Stimulated activated CD8-positive, alpha-beta memory T cell treated with anti-CD3 and anti-CD28 coated beads, Interleukin-2, amount 100 ng/mL, for 48 hours (primary cell): ENCODE measurements at places on chromosomes 5 and 9.

GRCh38 chr5:100913298-100913697, 10.2 kb upstream of the ST8SIA4 start:
- DNase-seq: no peak

- no peak for DNase-seq
Measured at GRCh38 chr9:5315187-5315923, 10.8 kb upstream of the RLN2 start.

DNA sequence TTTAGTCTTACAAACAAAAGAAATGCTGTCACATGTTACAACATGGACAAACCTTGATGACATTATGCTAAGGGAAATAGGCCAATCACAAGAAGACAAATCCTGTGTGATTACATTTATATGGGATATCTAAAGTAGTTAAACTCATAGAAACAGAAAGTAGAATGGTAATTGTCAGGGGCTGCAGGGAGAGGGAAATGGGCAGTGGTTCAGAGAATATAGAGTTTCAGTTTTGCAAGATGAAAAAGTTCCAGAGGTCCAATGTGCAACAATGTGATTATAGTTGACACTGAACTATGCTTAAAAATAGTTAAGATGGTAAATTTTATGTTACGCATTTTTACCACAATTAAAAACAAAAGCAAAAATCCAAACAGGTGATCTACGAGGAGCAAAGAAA, 265.5 kb downstream of the NDUFS4 start:
- no peak for DNase-seq

GRCh38 chr5:142143878-142144277, 35.3 kb downstream of the NDFIP1 start:
- no peak for DNase-seq

DNA sequence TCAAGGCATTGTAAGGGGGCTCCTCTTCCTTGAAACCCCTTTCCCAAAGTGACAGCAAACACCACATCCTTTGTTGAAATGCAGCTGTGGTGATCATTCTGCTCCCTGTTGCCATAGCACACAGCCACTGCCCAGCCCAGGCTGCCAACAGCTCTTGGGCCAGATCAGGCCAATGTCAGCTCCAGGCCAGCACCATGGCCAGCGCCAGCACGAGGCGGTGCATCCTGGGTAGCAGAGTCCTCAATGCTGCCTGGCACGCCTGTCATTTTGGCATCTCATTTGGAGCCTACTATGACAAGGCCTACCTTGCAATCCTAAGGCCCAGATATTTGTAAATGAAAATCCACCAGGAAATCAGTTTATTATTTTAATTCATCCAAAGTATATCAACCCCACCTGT, 390.6 kb downstream of the DNAH5 start:
- DNase-seq: no peak

DNA sequence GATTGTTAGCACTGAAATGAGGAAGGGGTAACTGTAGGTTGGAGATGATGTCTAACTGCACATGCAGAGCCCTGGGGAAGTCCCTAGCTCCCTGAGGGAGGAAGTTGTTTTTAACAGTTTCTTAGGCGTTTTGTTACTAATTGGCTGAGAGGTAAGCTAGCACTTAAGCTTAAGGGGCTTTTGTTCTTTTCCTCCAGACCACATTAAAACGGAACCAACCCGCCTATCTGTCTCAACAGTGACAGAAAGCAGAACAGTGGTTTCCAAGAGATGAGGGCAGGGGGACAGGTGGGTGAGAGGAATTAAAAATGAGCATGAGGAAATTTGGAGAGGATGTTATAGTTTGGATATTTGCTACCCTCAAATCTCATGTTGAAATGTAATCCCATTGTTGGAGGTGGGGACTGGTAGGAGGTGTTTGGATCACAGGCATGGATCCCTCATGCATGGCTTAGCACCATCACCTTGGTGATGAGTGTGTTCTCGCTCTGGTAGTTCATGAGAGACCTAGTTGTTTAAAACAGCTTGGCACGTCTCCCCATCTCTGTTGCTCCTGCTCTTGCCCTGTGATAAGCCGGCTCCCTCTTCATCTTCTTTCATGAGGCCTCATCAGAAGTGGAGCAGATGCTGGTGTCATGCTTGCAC, 38.9 kb downstream of the LYRM7 start:
- DNase-seq: peak; percentile 8

GRCh38 chr9:77040340-77040739, 20.9 kb downstream of the FOXB2 start:
- DNase-seq: no peak

DNA sequence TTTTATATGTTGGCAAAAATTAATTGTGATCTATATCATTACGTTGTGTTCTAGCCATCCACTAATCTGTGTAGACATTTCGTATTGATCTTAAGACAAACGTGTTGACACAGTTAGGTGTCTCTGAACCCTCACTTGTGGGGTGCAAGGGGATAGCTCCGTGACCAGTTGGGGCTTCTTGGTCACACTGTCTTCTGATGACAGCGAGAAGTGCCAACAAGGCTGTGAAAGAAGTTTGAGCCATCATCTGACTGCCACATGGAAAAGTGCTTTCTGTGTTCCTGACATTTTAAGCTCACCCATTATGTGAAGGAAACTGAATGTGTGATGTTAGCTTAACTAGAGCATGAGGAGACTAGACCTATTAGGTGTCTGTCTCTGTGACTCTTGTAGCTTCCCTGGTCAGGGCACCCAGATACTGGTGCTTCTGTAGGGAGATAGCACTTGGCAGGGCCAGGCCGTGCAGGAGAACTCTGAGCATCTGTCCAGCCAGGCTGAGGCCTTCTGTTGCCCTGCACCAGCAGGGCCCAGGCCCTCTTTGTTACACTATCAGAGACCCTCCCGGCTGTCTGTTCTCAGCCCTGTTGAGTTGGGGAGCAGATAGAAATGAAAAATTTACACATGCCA, 52.8 kb upstream of the PHF2 start:
- no peak for DNase-seq

- DNase-seq: no peak
Measured at GRCh38 chr9:126886897-126887296, 26.5 kb downstream of the ZBTB34 start.

- no peak for DNase-seq
Measured at GRCh38 chr9:12737871-12738270, 36.9 kb upstream of the LURAP1L start.

DNA sequence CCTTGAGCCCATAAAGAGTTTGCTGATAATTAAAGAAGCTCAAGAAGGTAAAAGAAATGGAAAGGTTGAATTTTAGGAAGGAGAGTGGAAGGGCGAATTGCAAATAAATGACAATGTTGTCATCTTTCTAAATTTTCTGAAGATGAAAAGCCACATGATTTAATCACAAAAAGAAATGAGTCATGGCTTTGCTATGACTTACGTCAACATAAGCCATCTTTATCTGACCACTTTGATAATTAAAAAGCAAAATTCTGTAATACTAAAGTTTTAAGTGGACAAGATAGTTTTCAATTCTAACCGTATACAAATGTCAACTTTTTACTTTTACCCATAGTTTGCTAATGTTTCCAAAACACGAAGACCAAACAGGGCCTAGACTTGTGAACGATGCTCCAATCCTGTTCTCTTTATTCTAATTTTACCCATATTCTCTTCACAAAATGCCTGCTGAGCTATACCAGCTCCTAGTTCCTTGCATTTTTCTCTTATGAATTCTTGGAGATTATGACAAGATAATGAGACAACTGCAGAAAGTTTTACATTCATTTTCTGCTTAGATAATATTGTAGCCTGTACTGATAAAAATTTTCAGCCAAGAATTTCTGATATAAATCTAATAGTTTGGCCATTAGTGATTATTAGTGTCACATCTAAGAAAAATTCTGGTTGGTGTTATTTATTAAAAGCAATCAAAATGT, 21.8 kb upstream of the PRUNE2 start:
- DNase-seq: no peak

DNA sequence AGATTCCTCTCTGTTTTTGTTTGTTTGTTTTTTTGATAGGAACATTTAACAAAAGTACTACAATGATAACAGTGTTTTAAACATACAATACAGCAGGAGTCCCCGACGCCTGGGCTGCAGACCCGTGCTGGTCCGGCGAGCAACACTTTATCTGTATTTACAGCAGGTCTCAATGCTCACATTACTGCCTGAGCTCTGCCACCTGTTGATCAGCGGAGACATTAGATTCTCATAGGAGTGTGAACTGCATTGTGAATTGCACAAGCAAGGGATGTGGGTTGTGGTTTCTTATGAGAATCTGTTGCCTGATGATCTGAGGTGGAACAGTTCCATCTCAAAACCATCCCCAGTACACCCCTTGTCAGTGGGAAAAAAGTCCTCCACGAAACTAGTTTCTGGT, 1068.5 kb upstream of the CDH10 start:
- no peak for DNase-seq

- no peak for DNase-seq
Measured at GRCh38 chr5:169200125-169200778, 100.7 kb downstream of the SLIT3 start.

- no peak for DNase-seq
Measured at GRCh38 chr5:1643651-1644392, 120.1 kb upstream of the LPCAT1 start.

DNA sequence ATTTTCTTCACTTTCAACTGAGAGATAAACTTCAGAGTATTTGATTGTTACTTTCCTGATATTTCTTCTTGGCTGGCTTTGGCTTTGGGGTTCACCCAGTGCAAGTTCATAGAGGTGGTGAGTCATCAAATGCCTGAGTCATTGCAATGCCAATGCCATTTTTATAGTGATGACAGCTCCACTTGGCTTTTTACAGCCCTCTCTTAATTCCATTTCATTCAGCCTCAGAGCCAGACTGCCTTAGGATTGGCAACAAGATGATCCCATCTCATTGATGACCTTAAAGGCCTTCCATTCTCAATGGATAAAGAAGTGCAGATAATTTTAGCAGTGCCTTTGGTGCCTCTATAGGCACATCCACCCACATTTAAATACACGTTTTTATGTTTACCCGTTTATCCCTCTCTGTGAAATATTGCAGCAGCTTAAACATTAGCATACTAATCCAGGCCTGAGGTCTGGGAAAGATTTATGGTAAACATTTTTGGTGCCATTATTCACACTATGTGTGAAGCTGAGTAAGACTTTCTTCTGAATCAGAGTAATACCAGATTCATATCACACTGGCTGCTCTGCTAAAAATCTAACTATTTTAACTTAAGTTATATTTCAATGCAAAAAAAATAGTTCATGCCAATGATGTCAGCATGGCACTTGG, 88.9 kb upstream of the TYRP1 start:
- DNase-seq: no peak

DNA sequence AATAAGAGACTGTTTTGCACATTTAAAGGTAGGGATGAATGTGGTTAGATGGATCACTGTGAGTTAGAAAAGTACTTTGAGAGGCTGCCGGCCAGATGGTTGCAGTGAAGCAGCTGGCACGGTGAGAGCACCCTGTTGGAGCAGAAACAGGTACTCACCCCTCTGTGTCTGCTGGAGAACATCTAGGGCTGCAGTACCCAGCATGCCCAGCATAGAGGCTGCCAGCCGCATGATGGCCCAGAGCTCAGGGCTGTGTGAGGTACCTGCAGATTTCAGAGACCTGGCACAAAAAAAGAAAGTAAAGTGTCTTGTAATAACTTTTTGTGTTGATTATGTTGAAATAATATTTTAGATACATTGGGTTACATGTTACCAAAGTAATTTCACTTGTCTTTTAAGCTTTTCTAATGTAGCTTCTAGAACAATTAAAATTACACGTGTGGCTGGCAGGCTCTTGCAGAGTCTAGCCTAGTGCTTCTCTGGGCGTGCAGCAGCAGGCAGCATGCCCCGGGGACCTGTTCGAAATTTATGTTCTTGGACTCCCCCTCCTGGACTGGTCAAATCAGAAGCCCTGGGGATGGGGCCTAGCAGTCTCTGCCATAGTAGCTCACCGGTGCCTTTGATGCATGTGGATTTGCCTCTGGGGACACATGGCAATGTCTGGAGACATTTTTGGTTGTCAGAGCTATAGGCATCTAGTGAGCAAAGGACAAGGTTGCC, 11.1 kb downstream of the WDR5 start:
- no peak for DNase-seq

GRCh38 chr9:132555528-132555927, 26.9 kb upstream of the BARHL1 start:
- no peak for DNase-seq

DNA sequence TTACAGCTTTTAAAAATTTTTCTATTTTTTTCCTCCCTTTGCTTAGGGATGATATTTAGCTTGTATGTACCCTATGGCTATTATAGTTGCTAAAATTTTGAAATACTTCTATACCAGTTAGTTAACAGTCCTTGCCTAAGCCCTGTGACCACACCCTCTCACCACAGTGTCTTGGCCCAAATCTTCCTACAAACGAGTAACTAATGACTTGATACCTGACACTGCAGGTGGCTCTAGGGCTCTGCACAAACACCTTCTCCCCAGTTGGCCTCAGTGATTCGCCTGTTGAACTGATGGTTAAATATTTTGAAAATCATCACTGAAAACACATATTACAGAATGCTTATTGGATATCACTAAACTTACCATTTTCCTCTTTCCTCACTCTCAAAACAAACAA, 449.6 kb upstream of the CHD1 start:
- DNase-seq: no peak

DNA sequence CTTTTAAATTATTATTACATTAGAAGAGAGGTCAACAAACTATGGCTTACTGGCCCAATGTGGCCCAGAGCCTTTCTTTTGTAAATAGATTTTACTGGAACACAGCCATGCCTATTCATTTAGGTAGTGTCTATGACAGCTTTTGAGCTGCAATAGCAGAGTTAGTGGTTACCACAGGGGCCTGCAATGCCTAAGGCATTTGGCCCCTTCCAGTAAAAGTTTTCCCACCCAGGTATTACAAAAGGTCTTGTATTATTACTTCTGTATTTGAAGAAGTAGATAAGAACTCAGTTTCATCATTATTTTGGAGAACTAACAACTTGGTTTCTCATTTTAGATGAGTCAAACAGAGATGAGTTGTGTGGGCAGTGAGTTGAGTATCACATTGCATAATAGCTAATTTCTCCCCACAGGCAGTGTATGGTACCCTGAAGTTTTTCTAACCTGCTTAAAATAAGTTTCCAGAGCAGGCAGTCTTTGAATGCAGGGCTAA, 9.5 kb downstream of the MTRR start:
- no peak for DNase-seq

DNA sequence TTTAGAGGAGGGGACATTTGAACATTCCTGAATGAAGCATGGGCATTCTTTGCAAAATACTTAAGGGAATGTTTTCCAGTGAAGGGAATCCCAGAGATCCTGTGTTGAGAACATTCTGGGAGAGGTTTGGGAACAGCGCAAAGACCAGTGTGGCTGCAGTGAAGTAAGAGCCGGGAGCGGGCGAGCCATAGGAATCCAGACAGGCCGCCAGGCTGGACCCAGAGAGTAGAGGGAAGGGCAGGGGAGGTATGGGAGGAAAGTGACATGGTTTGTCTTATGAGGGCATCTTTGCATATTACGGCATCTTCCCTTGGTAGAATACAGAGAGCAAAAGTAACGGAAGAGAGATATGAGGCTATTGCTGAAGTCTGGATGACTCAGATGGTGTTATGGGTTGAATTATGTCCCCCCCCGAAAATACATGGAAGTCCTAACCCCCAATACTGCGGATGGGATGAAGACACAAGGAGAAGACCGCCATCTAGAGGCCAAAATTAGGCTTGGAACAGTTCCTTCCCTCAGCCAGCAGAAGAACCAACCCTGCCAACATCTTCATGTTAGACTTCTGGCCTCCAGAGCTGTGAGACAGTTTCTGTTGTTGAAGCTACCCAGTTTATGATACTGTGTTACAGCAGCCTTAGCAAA, 268.2 kb downstream of the MAST4 start:
- DNase-seq: no peak

GRCh38 chr5:177432143-177432838, 5.8 kb downstream of the GRK6 start:
- DNase-seq: peak; percentile 60
